Activated effector memory CD4-positive, alpha-beta T cell treated with Interleukin-2 at 50 U/mL for 16 hours (primary cell): ENCODE measurements at places on chromosomes 6 and 20.

GRCh38 chr6:49118478-49118877 lies 344.6 kb downstream of the MMUT start:
- DNase-seq, result no peak

DNA sequence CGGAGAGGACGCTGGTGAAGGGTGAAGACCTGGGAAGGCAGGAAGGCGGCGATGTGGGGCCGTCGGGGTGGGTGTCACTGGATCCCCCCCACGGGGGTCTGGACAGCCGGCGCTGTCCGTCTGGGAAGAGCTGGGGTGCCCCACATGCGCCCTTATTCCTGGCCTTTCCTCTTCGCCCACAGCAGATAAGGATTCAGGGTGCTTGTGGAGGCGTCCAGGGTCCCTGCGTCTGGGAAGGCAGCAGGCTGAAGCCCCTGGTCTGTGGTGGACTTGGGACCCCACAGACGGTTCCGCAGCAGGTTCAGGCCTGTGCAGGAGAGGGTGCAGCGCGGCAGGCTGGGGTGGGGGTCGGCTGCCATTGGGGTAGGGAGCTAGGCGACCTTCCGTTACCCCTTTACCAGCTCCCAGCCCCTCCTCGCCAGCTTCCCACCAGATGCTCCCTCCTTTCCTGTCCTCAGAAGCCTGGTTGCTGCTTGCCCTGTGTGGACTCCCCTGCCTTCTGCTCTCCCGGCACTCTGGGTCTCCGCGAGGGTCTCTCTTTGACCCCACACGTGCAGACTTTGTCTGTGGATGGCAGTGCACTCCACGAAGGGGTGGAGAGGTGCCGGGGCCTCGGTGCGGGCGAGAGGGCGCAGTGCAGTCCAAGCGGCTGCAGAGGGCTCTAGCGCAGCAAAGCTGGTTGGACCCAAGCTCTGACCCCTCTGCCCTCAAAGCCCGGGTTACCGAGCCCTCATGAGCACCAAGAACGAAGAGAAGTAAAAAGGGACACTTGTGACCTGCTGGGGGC lies 2.1 kb upstream of the GATA5 start:
- DNase-seq, result no peak

- no peak for DNase-seq
These were observed 66.5 kb upstream of the SULF2 start for GRCh38 chr20:47851774-47852173.

- DNase-seq, result no peak
These were observed 54.4 kb upstream of the SLCO4A1 start for GRCh38 chr20:62587757-62588402.

DNA sequence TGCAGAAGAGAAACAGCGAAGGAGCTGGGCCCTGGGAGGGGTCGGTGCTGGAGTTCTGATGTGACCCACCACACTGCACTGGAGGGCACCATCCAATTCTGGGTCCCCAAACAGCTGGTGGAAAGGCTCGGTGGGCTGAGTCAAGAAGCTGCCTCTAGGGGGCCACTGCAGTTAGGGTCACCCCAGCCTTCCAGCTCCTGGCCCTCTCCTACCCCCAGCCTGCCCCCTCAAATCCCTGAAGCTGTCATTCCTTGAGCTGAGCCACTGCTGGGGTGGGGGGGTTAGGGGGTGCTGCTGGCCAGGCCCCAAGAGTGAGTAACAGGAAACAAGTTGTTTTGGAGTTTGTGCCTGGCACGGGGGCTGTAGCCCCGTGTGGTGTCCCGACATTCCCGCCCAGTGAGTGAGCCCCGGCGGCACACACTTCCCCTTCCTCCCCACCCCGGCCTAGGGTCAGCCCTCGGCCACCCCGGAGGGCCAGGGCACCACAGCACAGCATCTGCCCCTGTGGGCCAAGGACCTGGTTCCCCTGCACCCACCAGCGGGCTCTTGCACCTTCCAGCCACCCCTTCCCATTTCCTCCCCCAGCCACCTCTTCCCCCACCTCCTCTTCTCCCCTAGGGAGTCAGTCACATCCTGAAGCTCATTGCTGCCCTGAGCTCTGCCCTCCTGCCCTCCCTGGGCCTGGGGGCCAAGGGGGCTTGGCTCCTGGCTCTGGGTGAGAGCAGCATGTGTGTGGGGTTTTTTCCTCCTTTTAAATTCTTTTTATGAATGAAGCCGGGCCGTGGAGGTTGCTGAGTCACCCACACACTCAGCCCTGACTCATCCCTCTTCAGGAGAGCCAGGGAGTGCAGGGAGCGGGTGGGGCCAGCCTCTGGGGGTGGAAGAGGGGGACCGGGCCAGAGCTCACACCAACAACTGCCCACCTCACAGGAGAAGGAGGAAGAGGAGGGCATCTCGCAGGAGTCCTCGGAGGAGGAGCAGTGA lies 4.6 kb downstream of the SMIM29 start:
- no peak for DNase-seq

- DNase-seq, result no peak
These were observed 18.4 kb upstream of the ID4 start for GRCh38 chr6:19818805-19819204.

DNA sequence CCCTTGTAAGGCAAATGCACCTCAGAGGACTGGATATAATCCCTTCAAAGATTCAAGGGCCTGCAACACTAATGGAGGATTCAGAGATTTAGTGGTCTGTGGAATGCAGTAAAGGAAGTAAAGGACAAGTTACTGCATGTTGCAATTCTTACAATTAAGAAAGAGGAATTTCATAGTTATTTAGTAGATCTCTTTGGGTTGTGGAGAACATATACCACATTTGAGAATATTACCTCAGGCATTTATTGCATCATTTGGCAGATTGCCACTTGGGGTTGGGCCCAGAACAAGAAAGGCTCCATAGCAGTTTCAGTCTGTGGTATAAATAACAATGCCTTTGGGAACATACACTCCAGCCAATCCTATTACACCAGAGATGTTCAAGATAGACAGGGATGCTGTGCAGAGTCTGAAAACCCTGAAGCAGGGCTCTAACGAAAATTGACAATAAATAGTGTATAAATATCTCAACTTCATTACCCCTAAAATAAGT lies 20.9 kb upstream of the EPM2A start:
- no peak for DNase-seq

GRCh38 chr6:117494283-117494682 lies 11.8 kb downstream of the DCBLD1 start:
- DNase-seq, result no peak

DNA sequence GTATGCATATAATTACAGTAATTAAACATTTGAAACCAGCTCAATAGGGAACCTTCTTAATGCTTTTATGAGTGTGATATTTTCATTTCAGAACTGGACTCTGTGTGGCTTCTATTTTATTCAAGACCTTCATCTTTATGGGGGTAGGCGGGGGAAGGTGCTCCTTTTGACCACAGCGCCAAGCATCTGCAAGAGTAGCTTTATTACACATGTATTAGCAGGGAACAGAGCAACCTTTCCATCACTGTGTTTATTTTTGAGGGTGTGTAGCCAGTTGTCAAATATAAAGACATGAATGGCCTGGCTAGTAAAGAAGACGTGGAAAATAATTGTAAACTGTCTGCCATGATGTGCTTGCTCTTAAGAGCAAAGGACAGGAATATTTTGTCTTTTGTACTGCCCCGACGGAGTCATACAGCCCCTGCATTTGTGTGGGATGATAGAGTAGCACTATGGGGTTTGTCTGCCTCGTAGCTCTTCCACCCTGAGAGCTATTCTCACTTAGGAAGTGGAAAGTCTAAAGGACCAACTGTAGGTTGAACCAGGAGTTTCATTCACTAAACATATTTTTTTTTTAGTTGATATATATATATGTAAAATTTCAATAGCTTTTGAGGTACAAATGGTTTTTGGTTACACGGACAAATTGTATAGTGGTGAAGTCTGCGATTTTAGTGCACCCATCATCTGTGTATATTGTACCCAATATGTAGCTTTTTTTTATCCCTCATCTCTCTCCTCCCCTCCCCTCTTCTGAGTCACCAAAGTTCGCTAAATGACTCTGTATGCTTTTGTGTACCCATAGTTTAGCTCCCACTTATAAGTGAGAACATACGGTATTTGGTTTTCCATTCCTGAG lies 91.2 kb downstream of the CARMIL1 start:
- DNase-seq, result no peak

DNA sequence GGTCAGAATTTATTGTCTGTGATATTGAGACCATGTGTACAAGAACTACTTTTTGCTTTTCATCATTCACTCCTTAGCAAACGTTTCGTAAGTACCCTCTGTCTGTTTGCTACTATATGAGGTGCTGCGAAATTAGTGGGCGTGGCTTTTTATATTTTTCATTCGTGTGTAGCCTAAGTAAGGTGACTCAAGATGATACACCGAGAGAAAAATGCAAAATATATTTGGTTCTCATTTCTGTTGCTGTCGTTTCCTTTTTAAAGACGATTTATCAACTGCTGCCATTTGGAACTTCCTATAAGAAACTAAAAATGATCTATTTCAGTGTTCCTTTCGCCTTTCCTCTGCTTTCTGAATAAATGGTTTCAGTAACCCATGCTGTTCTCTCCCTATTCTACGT lies 61.2 kb downstream of the VAPB start:
- no peak for DNase-seq

GRCh38 chr6:108176281-108177089 lies 10.7 kb downstream of the NR2E1 start:
- DNase-seq, result no peak

- DNase-seq, result no peak
These were observed 47.0 kb upstream of the TGM3 start for GRCh38 chr20:2248837-2249236.

GRCh38 chr20:50930139-50930975 lies 880 bp downstream of the ADNP start:
- peak; percentile 17 for DNase-seq

GRCh38 chr20:5766085-5766764 lies 16.0 kb downstream of the SHLD1 start:
- DNase-seq, result no peak

GRCh38 chr6:110944681-110945151 lies 13.8 kb upstream of the GTF3C6 start:
- DNase-seq, result no peak

DNA sequence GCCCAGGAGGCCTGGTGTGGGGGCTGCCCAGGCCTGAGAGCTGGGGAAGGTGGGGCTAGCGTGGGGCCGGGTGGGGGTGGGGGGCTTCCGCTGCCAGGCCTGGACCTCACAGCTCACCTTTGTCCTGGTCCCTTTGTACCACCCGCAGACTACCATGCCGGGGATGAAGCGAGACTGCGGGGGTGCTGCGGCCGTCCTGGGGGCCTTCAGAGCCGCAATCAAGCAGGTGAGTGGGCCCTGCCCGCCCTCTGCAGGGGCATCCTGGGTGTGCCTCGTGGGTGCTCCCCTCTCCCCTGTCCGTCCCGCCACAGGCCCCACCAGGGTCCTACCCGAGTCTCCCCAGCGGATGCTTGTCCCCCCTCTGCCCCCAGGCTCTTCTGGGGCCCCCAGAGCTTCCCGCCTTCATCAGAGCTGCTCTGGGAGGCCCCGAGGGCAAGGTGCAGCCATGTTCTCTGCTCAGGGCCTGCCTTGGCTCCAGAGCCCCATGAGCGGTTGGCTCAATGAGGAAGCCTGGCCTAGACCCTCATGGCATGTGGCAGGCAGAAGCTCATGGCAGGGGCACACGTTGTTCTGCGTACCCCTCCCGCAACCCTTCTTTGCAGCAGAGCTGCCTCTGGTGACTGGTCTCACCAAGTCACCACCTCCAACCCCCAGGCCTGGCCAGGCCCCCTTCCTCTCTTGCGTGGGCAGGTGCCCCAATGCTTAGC lies 14.5 kb downstream of the NPEPL1 start:
- no peak for DNase-seq

DNA sequence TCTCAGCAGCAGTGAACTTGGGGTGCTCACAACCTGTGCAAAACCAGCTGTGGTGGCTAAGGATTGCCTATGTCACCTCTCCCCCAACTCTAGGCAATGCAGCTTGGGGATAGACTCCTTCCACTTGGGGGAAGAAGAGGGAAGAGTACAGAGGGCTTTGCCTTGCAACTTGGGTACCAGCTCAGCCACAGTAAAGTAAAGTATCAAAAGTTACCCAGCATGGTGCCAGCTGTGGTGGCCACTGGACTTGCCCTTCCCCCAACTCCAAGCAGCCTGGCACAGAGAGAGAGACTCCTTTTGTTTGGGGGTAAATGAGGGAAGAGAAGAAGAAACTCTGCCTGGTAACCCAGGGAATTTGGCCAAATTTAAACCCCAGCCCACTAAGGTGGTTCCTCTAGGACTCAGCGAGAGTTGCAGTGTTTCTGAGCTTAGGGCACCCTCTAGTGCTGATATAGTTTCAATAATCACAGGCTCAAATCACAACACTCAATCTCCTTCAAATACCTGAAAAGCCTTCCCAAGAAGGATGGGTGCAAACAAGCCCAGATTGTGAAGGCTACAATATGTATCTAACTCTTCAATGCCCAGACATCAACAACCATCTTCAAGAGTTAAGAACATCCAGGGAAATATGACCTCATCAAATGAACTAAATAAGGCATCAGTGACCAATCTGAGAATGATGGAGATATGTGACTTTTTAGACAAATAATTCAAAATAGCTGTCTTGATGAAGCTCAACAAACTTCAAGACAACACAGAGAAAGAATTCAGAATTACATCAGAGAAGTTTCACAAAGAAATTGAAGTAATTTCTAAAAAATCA lies 7.6 kb upstream of the DEFB129 start:
- DNase-seq, result no peak

DNA sequence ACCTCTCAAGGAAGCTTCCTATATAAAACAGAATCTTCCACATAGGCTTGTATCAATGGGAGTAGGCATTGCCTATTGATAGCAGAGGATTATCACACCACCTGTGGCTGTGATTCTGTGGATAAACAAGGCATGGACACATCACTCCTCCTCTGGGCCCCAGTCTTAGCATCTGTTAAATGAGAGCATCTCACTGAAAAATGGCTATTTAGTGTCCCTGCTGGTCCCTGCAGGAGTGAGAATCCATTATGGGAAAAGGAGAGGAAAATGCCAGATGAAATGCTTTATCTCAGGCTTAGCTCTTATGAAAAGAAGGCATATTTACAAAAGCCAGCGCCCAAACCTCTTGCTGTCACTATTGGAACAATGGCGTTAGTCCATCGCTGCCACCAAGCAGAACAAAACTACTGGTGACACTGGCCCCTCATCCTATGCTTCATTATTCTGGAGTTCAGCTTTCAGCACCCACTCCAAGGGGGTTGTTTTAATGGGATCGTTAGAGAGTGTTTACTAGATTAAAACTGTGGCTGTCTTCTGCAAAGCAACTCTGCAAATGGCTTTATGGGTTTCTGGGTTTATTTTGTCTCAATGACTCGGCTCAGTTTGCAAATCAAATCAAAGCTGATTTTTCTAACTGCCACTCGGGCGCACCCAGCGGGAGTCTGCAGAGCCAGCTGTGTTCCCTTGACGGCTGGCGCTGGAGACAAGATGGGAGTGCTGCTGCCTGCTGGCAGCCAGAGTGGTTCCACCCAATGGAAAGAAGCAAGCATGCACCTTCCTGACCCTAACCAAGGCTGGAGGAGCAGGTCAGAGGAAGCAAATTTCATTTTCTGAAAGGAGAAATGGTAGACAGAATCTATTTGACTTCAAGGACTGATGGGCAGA lies 658.8 kb upstream of the CHD6 start:
- no peak for DNase-seq
